Fibroblast of gingiva (primary cell): ENCODE measurements at places on chromosomes 7 and 10.

GRCh38 chr7:95642173-95642572 lies 45.9 kb upstream of the PDK4 start:
- DNase-seq, result no peak

- DNase-seq, result no peak
Observed at GRCh38 chr7:78041423-78041822, 242.8 kb downstream of the PHTF2 start.

DNA sequence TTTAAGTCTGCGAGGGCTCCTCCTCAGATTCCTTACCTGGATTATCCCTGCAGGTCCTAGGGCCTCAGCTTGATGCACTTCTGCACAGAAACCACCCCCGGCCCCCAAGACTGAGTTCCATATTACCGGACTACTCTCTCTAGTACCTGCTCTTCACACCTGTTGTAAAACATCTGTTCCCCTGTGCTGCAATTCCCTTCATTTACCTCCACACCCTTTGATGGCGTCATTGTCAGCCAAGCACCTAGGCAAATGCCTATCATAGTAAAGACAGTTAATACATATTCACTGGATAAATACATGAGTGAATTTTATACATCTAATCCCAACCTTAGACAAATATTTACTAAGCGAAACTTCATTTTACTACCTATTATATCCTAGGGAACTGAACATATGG lies 275.5 kb downstream of the PLXDC2 start:
- DNase-seq, result no peak

- DNase-seq, result no peak
Observed at GRCh38 chr10:128932071-128932820, 534.8 kb upstream of the MGMT start.

DNA sequence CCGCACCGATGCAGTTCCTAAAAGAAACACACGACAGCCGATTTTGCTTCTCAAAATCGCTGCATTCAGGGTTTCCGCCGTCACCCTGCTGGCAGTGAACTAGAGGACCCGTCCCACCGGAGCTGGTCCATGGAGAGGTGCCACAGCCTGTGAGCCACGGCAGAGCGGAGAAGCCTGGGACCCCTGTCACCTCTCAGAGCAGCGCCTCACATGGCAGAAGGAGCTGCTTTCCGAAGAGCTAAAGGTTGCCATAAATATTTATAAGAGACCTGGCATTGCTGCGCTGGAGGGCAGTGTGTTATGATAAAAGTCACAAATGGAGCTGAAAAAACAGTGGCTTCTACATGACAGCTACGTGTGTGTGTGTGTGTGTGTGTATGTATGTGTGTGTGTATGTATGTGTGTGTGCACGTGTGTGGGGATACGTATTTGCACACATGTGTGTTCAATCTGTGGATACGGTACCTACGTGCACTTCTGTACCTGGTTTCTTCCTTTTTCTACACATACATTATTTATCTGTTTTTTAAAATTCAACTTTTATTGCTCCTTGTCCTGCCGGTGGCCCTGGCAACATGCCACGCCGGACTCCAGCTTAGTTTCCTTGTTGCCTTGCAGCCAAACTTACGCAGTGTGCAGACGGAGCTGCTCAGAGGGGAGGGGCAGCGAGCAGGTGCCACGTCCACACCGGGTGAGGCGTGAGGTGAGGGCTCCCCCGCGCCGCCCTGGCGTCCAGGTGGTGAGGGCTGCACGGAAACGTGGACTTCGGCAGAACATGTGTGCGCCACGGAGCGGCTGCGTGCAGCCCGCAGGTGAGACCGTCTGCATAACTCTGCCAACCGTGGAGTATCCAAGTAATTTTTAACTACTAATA lies 115.2 kb upstream of the PITRM1 start:
- no peak for DNase-seq

- no peak for DNase-seq
Observed at GRCh38 chr7:20438694-20439376, 108.1 kb downstream of the ITGB8 start.

DNA sequence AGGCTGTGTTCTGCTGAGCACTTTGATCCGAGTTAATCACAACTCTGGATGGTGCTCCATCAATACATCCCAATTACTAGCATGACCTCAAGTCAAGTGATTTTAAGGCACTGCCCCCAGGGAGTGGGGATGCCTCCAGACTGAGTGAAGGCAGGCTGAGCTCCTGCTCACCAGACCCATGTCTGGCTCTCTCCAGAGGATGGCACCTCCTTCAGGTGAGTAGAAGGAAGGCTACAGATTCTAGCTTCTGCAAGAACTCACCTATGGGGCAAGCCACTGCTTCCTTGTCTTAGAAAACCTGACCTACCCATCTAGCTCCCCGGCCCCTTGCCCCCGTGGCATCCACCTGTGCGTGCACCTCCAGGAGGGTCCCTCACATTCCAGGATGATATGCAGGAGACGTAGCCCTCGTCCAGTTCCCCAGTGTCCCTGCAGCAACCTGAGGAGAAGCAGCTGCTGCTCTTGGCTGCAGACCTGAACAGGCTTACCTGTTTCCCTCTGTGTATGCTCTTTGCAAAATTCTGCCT lies 390.3 kb downstream of the GRID1 start:
- DNase-seq, result no peak

DNA sequence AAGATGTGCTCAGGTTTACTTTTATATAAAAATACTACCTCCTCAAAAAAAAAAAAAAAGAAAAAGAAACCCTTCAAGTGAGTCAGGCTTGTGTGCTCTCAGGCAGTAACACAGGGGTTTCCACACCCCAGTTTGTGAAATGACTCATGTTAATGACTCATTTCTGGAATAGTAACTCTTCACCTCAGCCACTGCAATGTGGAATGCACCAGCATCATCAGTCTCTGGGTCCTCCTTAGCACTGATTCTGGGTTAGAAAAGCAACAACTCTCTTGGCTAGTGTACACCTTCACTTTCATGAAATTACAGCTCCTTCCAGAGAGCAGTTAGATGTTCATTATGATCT lies 110.6 kb downstream of the EMX2 start:
- DNase-seq, result peak; percentile 64

DNA sequence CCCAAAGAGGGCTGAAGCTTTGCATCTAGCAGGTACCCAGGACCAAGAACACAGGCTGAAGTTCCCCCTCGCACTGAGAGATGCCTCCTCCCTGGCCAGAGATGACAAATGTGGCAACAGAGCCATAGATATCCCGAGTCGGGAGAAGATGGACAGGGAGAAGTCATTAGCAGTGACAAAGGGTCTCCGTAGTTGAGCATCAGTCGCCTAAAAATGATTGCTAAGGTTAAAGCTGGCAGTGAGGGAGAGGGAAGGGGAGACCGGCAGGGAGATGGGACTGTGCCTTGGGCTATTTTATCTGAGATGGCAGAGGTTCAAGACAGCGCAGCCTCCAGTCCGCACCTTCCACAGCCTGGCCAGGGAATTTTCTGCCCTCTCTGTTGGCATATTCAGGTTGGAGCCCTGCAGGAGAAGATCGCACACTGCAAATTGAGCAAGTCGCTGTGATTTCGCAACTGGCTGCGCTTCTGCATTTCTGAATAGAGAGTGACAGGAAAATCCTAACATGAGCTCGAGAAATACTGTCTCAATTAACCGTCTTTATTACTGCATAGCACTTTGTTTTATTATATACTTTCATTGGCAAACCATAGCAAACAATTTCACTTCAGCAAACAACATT lies 238.9 kb upstream of the GPR26 start:
- DNase-seq, result no peak
